ENCODE measurements at places on chromosomes 12 and 14.

GRCh38 chr12:91111366-91112325, at the start of gene LUM:
TSS of gene LUM (minus strand) at chr12:91111494. CDS start at chr12:91108979, 2,515 bp downstream.
- DNase-seq = peak; percentile 53

- no peak for DNase-seq
Measured at GRCh38 chr12:3123729-3124128, 46.5 kb downstream of the TSPAN9 start.

- no peak for DNase-seq
Measured at GRCh38 chr12:57837864-57838562, 8.5 kb downstream of the CTDSP2 start.

DNA sequence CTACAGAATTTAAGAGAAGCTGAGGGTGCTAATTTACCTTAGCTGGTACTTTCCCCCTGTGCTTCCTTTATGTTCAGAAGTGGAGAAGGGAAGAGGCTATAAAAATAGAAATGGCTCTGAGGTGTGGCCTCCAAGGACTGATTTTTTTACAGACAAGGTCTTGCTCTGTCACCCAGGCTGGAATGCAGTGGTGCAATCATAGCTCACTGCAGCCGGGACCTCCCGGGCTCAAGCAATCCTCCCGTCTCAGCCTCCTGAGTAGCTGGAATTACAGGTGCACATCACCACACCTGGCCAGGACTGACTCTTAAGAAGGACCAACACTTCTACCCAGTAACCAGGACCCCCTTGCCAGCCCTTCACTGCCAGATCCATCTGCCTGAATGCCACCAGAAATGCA, 23.9 kb upstream of the NAP1L1 start:
- no peak for DNase-seq

- DNase-seq = peak; percentile 65
Measured at GRCh38 chr14:93105362-93105761, 10.4 kb downstream of the ITPK1 start.

- no peak for DNase-seq
Measured at GRCh38 chr14:32480337-32480736, 151.2 kb downstream of the AKAP6 start.

DNA sequence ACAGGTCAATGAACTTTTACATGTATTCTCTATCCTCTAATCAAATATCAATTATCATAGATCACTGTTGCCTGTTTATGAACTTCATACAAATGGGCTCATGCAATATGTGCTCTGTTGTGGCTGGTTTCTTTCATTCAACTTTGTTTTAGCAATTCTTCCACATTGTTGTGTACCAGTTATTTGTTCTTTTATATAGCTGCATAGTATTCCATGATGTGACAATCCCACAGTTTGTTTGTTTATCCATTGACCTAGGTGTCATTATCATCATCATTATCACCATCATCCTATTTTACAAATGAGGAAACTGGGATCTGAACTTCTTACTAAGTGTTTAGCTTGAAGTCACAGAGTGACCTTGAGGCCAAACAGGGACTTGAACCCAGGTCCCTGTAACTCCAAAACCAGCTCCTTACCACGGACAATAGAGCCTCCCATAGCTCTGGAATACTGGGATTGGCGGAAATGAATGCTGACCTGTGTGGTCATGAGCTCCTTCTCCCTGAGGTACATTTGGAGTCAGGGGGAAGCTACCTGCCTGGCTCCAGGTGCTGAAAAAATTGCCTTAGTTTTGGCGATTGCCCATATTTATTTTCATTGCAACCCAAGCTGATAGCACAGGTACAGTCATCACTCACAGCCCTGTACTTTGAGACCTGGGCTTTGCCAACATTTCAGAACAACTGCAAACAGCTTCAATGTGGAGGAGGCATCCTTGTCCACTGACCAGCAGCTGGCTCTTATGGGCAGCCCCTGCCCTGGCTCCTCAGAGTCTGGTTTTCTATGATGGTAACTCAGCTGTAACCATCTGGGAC, 9.2 kb downstream of the ZFP36L1 start:
- no peak for DNase-seq

- DNase-seq = peak; percentile 90
Measured at GRCh38 chr14:98886982-98887381, 385.0 kb downstream of the BCL11B start.

GRCh38 chr12:2410496-2410895, 357.7 kb downstream of the CACNA1C start:
- DNase-seq = no peak

- DNase-seq = peak; percentile 99
Measured at GRCh38 chr12:121917950-121918678, at the start of gene CFAP251. TSS of gene CFAP251 (plus strand) at chr12:121918592. CDS start at chr12:121921306, 2,714 bp downstream.

- DNase-seq = no peak
Measured at GRCh38 chr14:69317780-69318179, 57.8 kb downstream of the GALNT16 start.
